Activated B cell treated with CpG ODN at 0.5 μM for 24 hours (primary cell): ENCODE measurements at places on chromosomes 6 and 20. TPM values are rescaled to one million over a fixed set of nuclear protein-coding genes. Genes with fewer than 3 reads are reported as not detected.
A peak's percentile ranks its signal among the peaks of the same experiment; 100 is the strongest.

Gene FAM83C
- not detected in 2 replicates for total RNA-seq

Gene MYLK4
- 0.49 and 0.58 TPM in 2 replicates for total RNA-seq

GRCh38 chr6:151065027-151065815 lies 174.5 kb upstream of the AKAP12 start:
- DNase-seq, result no peak
- no peak overlapping the region for H3K27ac ChIP-seq
- peaks cover 23% of the 10 kb centered on the region for H3K36me3 ChIP-seq
- no peak overlapping the region for H3K4me3 ChIP-seq

- H3K4me1 ChIP-seq, result peaks cover 13% of the 10 kb centered on the region
- H3K36me3 ChIP-seq, result no peaks in the 10 kb centered on the region
- no peak overlapping the region for H3K4me3 ChIP-seq
- H3K27me3 ChIP-seq, result peaks cover 2% of the 10 kb centered on the region
- no peak overlapping the region for H3K27ac ChIP-seq
Measured at GRCh38 chr6:116047173-116047933, 13.3 kb downstream of the FRK start.

Gene SCGN
- not detected in 2 replicates for total RNA-seq

DNA sequence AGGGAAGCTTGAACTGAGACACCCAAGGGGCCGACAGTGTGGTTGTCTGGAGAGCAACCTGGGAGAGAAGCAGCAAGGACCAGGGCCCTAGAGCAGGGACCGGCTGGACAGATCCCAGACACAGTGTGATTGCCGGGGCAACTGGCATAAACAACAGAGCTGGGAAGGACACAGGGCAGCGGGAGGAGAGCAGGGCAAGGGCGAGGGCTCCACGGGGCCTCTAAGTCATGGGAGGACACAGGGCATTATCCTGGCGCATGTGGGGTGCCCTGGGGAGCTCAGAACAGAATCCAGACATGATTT lies 31.1 kb upstream of the CCR6 start:
- no peaks in the 10 kb centered on the region for H3K27me3 ChIP-seq
- peaks cover 21% of the 10 kb centered on the region for H3K36me3 ChIP-seq
- peak overlapping the region; percentile 94 for H3K4me3 ChIP-seq
- peaks cover 89% of the 10 kb centered on the region for H3K4me1 ChIP-seq
- H3K27ac ChIP-seq, result peak overlapping the region; percentile 100
- no peak for DNase-seq

GRCh38 chr20:35503281-35503680 lies 26.2 kb downstream of the C20orf173 start:
- DNase-seq, result no peak
- H3K36me3 ChIP-seq, result peaks cover 92% of the 10 kb centered on the region
- no peak overlapping the region for H3K27ac ChIP-seq

DNA sequence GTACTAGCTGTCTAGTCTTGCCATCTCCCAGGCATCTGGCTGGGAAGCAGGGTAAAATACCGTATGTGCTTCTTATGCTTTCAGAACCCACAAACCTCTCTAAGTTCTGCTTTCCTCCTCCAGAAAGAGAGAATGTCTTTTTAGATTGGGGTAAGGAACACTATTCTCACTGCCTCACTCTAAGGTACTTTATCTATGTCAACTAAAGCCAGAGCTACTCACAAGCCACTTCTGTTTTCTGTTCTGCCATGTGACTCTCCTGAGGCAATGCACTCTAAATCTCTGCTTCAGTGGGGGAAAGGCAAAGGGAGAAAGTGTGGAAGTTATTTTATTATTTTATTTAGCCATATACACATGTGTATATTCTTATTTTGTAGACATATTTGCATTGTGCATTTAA lies 15.6 kb downstream of the MEP1A start:
- no peak for DNase-seq
- no peaks in the 10 kb centered on the region for H3K36me3 ChIP-seq
- no peaks in the 10 kb centered on the region for H3K4me1 ChIP-seq
- H3K27me3 ChIP-seq, result peaks cover 15% of the 10 kb centered on the region

DNA sequence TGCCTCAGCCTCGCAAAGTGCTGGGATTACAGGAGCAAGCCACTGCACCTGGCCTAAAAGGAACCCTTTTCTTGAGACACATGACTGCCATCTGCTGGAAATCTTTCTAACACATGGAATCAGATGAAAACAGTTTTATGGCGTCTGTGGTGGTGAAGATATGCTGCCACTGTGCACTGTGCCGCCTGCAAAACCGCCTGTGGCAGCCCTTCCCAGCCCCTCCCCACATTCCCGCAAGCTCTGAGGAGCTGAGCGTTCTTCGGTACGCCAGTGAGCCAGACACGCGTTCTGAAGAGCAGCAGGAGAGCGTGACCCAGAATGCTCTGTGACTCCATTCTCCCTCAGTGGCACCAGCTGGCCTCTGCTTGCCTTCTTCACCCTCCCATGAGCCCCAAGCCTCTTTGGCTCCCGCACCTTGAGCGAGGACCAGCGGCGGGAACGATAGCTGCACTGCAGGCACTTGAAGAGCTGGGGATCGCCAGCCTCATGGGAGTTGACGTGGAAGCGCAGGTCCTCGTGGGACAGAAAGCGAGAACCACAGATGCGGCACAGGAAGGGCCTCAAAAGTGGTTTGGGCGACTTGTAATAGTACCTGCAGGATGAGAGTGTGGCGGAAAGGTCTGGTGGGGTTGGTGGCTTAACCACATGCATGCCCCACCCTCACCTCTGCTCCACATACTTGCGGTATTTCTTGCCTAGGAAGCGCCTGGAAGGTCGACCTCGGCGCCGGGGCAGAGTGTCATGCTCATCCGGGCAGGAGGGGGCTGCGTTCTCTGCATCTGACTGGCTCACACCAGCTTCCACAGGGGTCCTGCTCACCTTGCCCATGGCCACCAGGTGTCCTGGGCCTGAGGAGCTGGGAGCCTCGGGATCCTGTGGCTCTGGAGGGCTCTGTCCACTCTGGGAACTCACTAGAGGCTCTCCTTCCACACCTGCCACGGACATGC lies 8.7 kb downstream of the ZNF335 start:
- peaks cover 21% of the 10 kb centered on the region for H3K4me1 ChIP-seq
- no peak overlapping the region for H3K4me3 ChIP-seq

GRCh38 chr20:64239449-64240242 lies 15.9 kb upstream of the PCMTD2 start:
- peaks cover 5% of the 10 kb centered on the region for H3K4me1 ChIP-seq
- no peak overlapping the region for H3K4me3 ChIP-seq
- DNase-seq, result peak; percentile 2
- peaks cover 11% of the 10 kb centered on the region for H3K27me3 ChIP-seq
- no peaks in the 10 kb centered on the region for H3K36me3 ChIP-seq

Gene GPX6
- total RNA-seq, result not detected in 2 replicates

DNA sequence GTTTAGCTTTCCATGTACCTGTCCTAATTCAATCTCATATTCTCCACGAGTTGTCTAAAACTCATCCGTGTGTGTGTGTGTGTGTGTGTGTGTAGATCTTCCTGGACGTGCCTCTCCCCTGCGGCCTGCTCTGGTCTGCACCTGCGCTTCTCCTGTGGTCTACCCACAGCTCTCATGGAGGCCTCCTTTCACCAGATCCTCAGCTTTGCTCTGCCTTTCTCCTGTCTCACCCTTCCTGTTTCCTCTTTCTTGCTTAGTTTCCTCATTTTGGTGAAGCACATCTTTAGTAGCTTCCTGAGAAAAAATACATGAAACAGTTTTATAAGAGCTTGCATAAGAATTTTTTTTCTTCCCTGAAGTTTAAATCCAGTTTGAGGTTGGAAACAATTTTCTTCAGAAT lies 18.1 kb downstream of the SLX4IP start:
- no peaks in the 10 kb centered on the region for H3K27me3 ChIP-seq
- H3K4me3 ChIP-seq, result peak overlapping the region; percentile 39
- H3K27ac ChIP-seq, result peak overlapping the region; percentile 62
- DNase-seq, result no peak
- peaks cover 8% of the 10 kb centered on the region for H3K36me3 ChIP-seq
- H3K4me1 ChIP-seq, result peaks cover 21% of the 10 kb centered on the region

- H3K36me3 ChIP-seq, result no peaks in the 10 kb centered on the region
- no peak for DNase-seq
- no peak overlapping the region for H3K27ac ChIP-seq
- peaks cover 63% of the 10 kb centered on the region for H3K27me3 ChIP-seq
- peak overlapping the region; percentile 13 for H3K4me3 ChIP-seq
- peaks cover 8% of the 10 kb centered on the region for H3K4me1 ChIP-seq
Measured at GRCh38 chr6:28673787-28674671, 148.3 kb downstream of the GPX5 start.

- no peaks in the 10 kb centered on the region for H3K36me3 ChIP-seq
- no peak overlapping the region for H3K4me3 ChIP-seq
- H3K4me1 ChIP-seq, result peaks cover 37% of the 10 kb centered on the region
- H3K27ac ChIP-seq, result no peak overlapping the region
- DNase-seq, result no peak
Measured at GRCh38 chr6:137766596-137767370, 100.3 kb upstream of the TNFAIP3 start.

- H3K36me3 ChIP-seq, result peaks cover under 1% of the 10 kb centered on the region
- DNase-seq, result no peak
- H3K27ac ChIP-seq, result no peak overlapping the region
- H3K4me1 ChIP-seq, result no peaks in the 10 kb centered on the region
- no peak overlapping the region for H3K4me3 ChIP-seq
Measured at GRCh38 chr6:25458485-25458884, 179.3 kb downstream of the CARMIL1 start.

Gene PHACTR1
- 109 and 115 TPM in 2 replicates for total RNA-seq

GRCh38 chr20:60802676-60803075 lies 449.4 kb upstream of the CDH4 start:
- H3K36me3 ChIP-seq, result no peaks in the 10 kb centered on the region
- no peaks in the 10 kb centered on the region for H3K27me3 ChIP-seq
- DNase-seq, result no peak

Gene MATN4
- not detected in 2 replicates for total RNA-seq

GRCh38 chr6:4259391-4259790 lies 124.0 kb upstream of the ECI2 start:
- no peaks in the 10 kb centered on the region for H3K4me1 ChIP-seq
- no peak overlapping the region for H3K4me3 ChIP-seq
- no peak for DNase-seq
- H3K36me3 ChIP-seq, result no peaks in the 10 kb centered on the region
- peaks cover 5% of the 10 kb centered on the region for H3K27me3 ChIP-seq

GRCh38 chr20:20603339-20603990 lies 109.0 kb downstream of the RALGAPA2 start:
- peaks cover 50% of the 10 kb centered on the region for H3K36me3 ChIP-seq
- no peak overlapping the region for H3K27ac ChIP-seq
- no peaks in the 10 kb centered on the region for H3K27me3 ChIP-seq
- no peak overlapping the region for H3K4me3 ChIP-seq

- H3K27ac ChIP-seq, result no peak overlapping the region
- H3K27me3 ChIP-seq, result no peaks in the 10 kb centered on the region
- peaks cover 9% of the 10 kb centered on the region for H3K4me1 ChIP-seq
- no peak for DNase-seq
Measured at GRCh38 chr20:34536798-34537394, 20.7 kb downstream of the DYNLRB1 start.

GRCh38 chr6:13469693-13470092 lies 17.7 kb downstream of the GFOD1 start:
- no peak overlapping the region for H3K4me3 ChIP-seq
- H3K4me1 ChIP-seq, result peaks cover 69% of the 10 kb centered on the region
- DNase-seq, result no peak
- H3K36me3 ChIP-seq, result peaks cover 12% of the 10 kb centered on the region

DNA sequence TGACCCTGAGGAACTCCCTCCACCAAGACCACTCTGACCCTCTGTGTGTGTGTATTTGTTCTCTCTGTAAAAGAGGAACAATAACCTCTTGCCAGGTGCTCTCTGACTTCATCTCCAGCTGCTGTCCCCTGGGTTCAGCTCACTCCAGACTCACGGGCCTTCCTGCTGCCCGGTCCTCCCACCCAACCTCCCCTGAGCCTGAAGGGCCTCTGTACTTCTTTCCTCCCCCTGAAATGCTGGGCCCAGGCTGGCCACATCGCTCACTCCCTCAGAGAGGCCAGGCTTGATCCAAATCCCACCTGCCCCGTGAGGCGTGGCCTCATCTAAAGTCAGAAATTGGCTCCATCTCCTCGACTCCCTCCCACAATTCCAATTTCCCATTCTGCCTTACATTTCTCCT lies 202.4 kb downstream of the PRKN start:
- no peaks in the 10 kb centered on the region for H3K36me3 ChIP-seq
- no peak overlapping the region for H3K4me3 ChIP-seq
- H3K27me3 ChIP-seq, result no peaks in the 10 kb centered on the region
- no peak overlapping the region for H3K27ac ChIP-seq
- DNase-seq, result no peak
- H3K4me1 ChIP-seq, result no peaks in the 10 kb centered on the region

Gene SLC35D3
- not detected in 2 replicates for total RNA-seq

GRCh38 chr6:154721460-154721859 lies 11.8 kb upstream of the SCAF8 start:
- DNase-seq, result no peak
- peaks cover 7% of the 10 kb centered on the region for H3K36me3 ChIP-seq
- H3K4me1 ChIP-seq, result no peaks in the 10 kb centered on the region
- H3K27ac ChIP-seq, result no peak overlapping the region

- H3K4me1 ChIP-seq, result no peaks in the 10 kb centered on the region
- DNase-seq, result no peak
- H3K4me3 ChIP-seq, result no peak overlapping the region
- H3K36me3 ChIP-seq, result no peaks in the 10 kb centered on the region
Measured at GRCh38 chr20:5470943-5471342, 154.2 kb upstream of the PROKR2 start.

GRCh38 chr20:49762940-49763766 lies 49.5 kb upstream of the B4GALT5 start:
- H3K27me3 ChIP-seq, result no peaks in the 10 kb centered on the region
- no peaks in the 10 kb centered on the region for H3K4me1 ChIP-seq

DNA sequence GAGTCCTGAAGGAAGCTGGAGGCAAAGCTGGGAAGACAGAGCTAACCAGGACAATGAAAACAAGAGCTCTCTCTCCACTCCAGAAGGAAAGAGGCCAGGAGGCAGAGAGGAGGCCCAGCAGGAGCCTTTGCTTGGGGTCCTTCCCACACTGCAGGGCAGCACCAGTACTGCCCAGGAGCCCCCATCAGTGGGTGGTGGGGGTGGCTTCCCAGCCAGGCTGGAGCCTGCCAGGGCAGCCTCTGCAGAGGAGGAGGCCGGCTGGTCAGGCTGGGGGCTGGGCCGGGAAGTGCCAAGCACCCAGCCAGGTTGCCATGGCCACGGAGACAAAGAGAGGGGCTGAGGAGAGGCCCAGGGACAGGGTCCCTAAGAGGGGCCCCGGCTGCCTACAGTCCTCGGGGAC lies 33.4 kb downstream of the PREX1 start:
- H3K36me3 ChIP-seq, result no peaks in the 10 kb centered on the region
- DNase-seq, result no peak
- no peak overlapping the region for H3K4me3 ChIP-seq
- H3K27ac ChIP-seq, result peak overlapping the region; percentile 57

- no peak overlapping the region for H3K4me3 ChIP-seq
- no peak for DNase-seq
- peaks cover 4% of the 10 kb centered on the region for H3K27me3 ChIP-seq
- H3K27ac ChIP-seq, result no peak overlapping the region
- no peaks in the 10 kb centered on the region for H3K36me3 ChIP-seq
- H3K4me1 ChIP-seq, result no peaks in the 10 kb centered on the region
Measured at GRCh38 chr6:16929809-16930208, 168.5 kb upstream of the ATXN1 start.

Gene DPPA5
- total RNA-seq, result not detected in 2 replicates

Gene RAD21L1
- total RNA-seq, result not detected in 2 replicates

- DNase-seq, result no peak
- H3K27ac ChIP-seq, result no peak overlapping the region
- H3K36me3 ChIP-seq, result no peaks in the 10 kb centered on the region
- H3K4me1 ChIP-seq, result no peaks in the 10 kb centered on the region
Measured at GRCh38 chr6:157721426-157721825, 101.6 kb upstream of the SNX9 start.

GRCh38 chr6:36526066-36526465 lies 21.2 kb downstream of the STK38 start:
- H3K27ac ChIP-seq, result no peak overlapping the region
- H3K4me3 ChIP-seq, result no peak overlapping the region
- peaks cover 72% of the 10 kb centered on the region for H3K36me3 ChIP-seq
- H3K27me3 ChIP-seq, result no peaks in the 10 kb centered on the region
- no peak for DNase-seq
